Liver (tissue), 10 donors: ENCODE measurements at places on chromosomes 6 and 20. TPM values are rescaled to one million over a fixed set of nuclear protein-coding genes. Genes with fewer than 3 reads are reported as not detected.

Gene MYBL2
- 30.9 TPM for total RNA-seq

DNA sequence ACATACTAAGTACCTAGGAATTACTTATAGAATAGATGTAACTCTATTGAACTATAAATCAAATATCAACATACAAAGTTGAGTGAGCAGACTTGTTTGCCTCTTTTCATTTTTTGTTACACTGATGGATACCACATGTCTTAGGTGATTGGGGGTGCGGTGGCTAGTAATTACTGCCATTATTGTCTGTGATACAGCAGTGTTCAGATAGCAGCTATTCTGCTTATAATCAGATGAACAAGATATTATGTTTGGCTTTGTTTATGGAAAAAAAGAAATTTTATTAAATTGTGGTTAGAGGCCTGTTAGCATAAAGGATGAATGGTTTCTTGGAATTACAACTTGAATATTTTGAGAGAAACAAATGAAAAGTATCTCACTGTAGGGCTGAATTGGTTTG, 55.9 kb downstream of the KCNQ5 start:
- H3K4me3 ChIP-seq, result no peak overlapping the region
- no peaks in the 10 kb centered on the region for H3K36me3 ChIP-seq
- no peak overlapping the region for H3K27ac ChIP-seq

- no peaks in the 10 kb centered on the region for H3K4me1 ChIP-seq
- H3K27me3 ChIP-seq, result no peaks in the 10 kb centered on the region
- no peak overlapping the region for H3K4me3 ChIP-seq
- H3K27ac ChIP-seq, result no peak overlapping the region
Observed at GRCh38 chr6:105121981-105122380, 57.8 kb downstream of the POPDC3 start.

Gene PI3
- total RNA-seq, result not detected

Gene CDSN
- total RNA-seq, result not detected

- DNase-seq, result no peak
- H3K4me3 ChIP-seq, result no peak overlapping the region
Observed at GRCh38 chr6:150366118-150366778, 2.6 kb upstream of the IYD start.

DNA sequence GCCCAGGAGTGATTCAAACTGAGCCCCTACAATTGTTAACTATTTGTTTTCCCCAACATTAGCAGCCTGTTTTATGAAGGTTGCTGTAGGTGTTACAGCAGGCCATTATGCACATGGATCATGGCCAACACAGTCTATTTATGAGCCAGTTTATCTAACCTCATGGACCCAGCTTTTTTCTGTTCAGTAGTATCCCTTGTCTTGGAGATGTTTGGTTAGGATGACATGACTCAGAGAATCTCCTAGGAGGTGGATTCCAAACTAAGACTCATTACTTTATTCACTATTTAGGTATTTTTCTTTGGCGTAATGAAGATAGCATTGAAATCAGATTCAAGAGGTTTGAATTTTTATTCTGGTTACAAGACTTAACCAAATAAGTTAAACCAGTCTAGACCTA, 62.8 kb upstream of the TFB1M start:
- no peak overlapping the region for H3K4me3 ChIP-seq
- H3K4me1 ChIP-seq, result no peaks in the 10 kb centered on the region
- H3K27me3 ChIP-seq, result no peaks in the 10 kb centered on the region
- DNase-seq, result no peak
- no peak overlapping the region for H3K27ac ChIP-seq
- H3K36me3 ChIP-seq, result no peaks in the 10 kb centered on the region

DNA sequence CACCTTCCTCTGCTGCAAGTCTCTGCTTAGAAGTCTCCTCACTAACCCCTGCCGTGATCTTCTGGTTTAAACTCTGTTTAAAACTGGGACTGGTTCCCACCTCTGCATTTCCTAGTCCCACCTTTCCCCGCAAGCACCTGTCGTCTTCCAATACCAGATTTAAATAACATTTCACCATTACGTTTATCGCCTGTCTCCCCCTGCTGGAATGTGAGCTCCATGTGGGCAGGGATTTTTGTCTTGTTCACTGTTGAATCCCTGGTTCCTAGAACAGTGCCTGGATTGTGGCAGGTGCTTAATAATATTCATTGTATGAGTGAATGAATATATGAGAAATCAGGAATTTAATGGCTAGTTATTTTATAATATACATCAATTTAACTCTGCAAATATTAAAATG, 2.7 kb downstream of the GUCA1A start:
- no peaks in the 10 kb centered on the region for H3K4me1 ChIP-seq
- H3K4me3 ChIP-seq, result no peak overlapping the region
- no peaks in the 10 kb centered on the region for H3K27me3 ChIP-seq
- H3K36me3 ChIP-seq, result no peaks in the 10 kb centered on the region
- no peak for DNase-seq

DNA sequence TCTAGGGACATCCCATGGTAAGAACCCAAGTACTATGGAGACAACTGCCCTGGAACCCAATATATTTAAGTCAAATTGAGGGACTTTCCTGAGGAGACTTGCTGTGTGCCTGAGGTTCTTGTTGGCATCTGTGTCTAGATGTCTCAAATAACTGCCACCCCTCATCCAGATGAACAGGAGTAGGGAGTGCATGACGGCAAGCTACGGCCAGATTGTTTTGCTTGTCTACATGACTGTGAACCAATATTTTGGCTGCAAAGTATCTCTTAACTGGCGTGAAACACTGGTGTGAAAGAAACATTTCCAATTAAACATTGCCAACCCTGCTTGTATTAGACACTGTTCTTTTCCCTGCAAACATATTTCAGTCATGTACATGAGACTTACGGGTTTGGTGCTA, 52.4 kb upstream of the SIM1 start:
- peaks cover under 1% of the 10 kb centered on the region for H3K36me3 ChIP-seq
- H3K27ac ChIP-seq, result no peak overlapping the region
- no peak overlapping the region for H3K4me3 ChIP-seq
- peaks cover 8% of the 10 kb centered on the region for H3K4me1 ChIP-seq
- H3K27me3 ChIP-seq, result no peaks in the 10 kb centered on the region

Gene CST3
- 364 TPM for total RNA-seq

- no peaks in the 10 kb centered on the region for H3K4me1 ChIP-seq
Observed at GRCh38 chr6:8321671-8322404, 113.5 kb downstream of the SLC35B3 start.

Gene RPP21
- total RNA-seq, result 9.3 TPM

DNA sequence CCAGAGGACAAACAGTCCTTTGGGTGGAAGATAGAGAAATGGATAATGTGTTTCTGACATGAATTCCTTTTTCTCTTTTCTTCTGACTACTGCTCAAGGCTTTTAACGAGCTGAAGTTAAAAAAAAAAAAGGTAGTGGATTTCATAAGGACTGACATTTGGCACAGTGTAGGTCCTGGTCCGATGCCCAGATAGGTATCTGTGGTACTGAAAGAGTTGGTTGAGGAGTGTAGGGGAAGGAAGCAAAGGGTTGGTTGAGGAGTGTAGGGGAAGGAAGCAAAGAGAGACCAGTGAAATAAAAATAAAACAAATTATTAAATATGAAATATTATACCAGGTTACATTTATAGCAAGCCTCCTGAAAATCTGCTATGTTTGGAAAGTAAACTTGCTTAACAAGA, 11.8 kb downstream of the UTRN start:
- peaks cover 28% of the 10 kb centered on the region for H3K4me1 ChIP-seq
- DNase-seq, result no peak
- no peaks in the 10 kb centered on the region for H3K27me3 ChIP-seq
- H3K27ac ChIP-seq, result peak overlapping the region; percentile 69

DNA sequence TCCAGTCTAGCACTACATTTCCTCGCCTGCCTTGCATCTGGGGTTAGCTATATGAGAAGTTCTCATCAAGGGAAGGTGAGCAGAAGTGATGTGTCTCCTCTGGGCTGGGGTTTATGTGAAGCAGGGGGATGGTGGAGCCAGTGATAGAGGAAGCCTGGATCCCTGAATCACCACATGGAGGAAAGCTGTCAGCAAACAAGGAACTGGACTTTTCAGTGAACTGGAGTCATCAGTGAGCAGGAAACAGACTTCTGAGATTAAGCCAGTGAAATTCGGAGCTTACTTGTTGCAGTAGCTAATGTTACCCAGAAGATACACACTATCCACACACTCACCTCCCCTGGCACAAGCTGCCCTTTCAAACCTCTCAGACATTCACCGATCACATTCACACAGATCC, 13.4 kb upstream of the TOX2 start:
- no peak overlapping the region for H3K4me3 ChIP-seq
- H3K27me3 ChIP-seq, result no peaks in the 10 kb centered on the region
- DNase-seq, result no peak
- H3K4me1 ChIP-seq, result peaks cover 28% of the 10 kb centered on the region
- no peak overlapping the region for H3K27ac ChIP-seq

DNA sequence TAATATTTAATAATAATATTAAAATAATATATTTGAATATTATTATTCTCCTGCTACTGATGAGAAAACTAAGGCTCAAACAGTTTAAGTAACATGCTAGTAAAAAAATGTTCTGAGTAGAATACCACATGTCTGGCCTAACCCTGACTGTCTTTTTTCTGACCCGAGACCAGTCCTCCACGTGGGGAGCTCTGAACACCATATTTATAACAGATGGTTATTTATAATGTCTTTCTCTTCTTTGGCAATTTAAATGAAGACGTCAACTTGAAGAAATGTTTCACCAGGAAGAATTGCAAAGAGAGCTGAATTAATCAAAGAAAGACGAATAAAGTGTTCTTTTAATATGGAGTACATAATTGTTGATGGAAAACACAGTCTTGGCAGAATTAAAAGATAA, 82.0 kb downstream of the SLC22A3 start:
- peaks cover 18% of the 10 kb centered on the region for H3K4me1 ChIP-seq
- H3K36me3 ChIP-seq, result no peaks in the 10 kb centered on the region
- no peak overlapping the region for H3K4me3 ChIP-seq
- no peak for DNase-seq

GRCh38 chr20:62027116-62027515, 38.6 kb downstream of the TAF4 start:
- no peaks in the 10 kb centered on the region for H3K36me3 ChIP-seq
- DNase-seq, result no peak
- no peak overlapping the region for H3K4me3 ChIP-seq
- H3K4me1 ChIP-seq, result peaks cover 62% of the 10 kb centered on the region
- no peaks in the 10 kb centered on the region for H3K27me3 ChIP-seq
- H3K27ac ChIP-seq, result no peak overlapping the region

Gene RAD21L1
- not detected for total RNA-seq

- no peaks in the 10 kb centered on the region for H3K36me3 ChIP-seq
- no peaks in the 10 kb centered on the region for H3K27me3 ChIP-seq
- DNase-seq, result no peak
- H3K27ac ChIP-seq, result no peak overlapping the region
Observed at GRCh38 chr6:4644996-4645395, 131.2 kb upstream of the CDYL start.

DNA sequence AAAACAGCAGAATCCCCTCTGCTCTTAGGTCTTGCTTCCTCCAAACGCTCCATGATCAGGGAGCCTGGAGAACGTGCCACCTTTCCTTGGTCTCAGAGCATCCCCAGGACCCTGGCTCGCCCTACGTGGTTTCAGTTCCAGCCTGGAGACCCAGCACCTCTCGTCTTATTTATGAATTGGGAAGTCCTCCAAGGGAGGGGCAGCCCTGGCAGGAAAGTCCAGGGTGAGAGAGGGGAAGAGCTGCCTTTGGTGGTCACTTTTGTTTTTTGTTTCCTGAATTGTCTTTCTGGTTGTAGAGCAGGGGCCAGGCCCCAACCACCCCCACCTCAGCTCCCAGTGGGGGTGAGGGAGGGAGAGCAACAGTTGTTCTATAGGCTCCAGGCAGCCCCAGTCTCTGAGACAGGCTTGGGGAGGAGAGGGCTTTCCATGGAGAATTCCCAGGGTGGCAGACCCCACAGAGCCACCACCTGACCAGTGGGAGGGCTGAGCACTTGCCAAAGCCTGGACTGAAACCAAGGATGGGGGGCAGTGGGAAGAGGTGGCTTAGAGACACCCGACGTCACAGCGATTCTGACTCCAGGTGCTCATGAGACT, 88.8 kb downstream of the PRND start:
- no peaks in the 10 kb centered on the region for H3K36me3 ChIP-seq
- no peak overlapping the region for H3K4me3 ChIP-seq
- H3K27me3 ChIP-seq, result no peaks in the 10 kb centered on the region
- H3K4me1 ChIP-seq, result peaks cover 2% of the 10 kb centered on the region
- H3K27ac ChIP-seq, result peak overlapping the region; percentile 34

- no peak overlapping the region for H3K27ac ChIP-seq
- H3K36me3 ChIP-seq, result no peaks in the 10 kb centered on the region
- H3K4me3 ChIP-seq, result no peak overlapping the region
- H3K4me1 ChIP-seq, result no peaks in the 10 kb centered on the region
Observed at GRCh38 chr20:46276531-46276930, 31.8 kb downstream of the CDH22 start.

GRCh38 chr6:33073431-33073871, at the start of gene HLA-DPA1:
TSS of gene HLA-DPA1 (minus strand) at chr6:33073649.
- no peaks in the 10 kb centered on the region for H3K27me3 ChIP-seq
- H3K36me3 ChIP-seq, result peaks cover under 1% of the 10 kb centered on the region
- DNase-seq, result no peak
- no peaks in the 10 kb centered on the region for H3K4me1 ChIP-seq
- H3K4me3 ChIP-seq, result peak within 1 kb of the TSS; percentile 34

DNA sequence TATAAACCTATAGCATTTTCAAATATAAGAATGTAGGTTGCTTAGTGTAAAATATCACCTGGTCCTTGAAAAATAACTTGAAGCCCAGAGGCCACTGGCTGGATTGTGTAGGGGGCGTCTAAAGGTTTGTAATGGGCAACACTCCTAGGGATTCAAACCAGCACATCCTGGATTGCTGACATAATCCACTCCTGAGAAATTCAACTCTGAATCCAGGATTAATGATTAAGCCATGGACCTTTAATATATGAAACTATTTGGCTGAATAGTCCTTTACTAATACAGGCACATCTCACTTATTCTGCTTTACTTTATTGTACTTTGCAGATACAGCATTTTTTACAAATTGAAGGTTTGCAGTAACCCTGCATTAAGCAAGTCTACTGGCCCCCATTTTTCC, 160.8 kb downstream of the UBE3D start:
- H3K27ac ChIP-seq, result no peak overlapping the region
- no peak for DNase-seq
- H3K4me3 ChIP-seq, result no peak overlapping the region

Gene MAP7
- 17.5 TPM for total RNA-seq

GRCh38 chr6:72464246-72464645, 157.6 kb upstream of the KCNQ5 start:
- H3K27ac ChIP-seq, result no peak overlapping the region
- no peak overlapping the region for H3K4me3 ChIP-seq
- no peak for DNase-seq
- H3K27me3 ChIP-seq, result peaks cover 3% of the 10 kb centered on the region

DNA sequence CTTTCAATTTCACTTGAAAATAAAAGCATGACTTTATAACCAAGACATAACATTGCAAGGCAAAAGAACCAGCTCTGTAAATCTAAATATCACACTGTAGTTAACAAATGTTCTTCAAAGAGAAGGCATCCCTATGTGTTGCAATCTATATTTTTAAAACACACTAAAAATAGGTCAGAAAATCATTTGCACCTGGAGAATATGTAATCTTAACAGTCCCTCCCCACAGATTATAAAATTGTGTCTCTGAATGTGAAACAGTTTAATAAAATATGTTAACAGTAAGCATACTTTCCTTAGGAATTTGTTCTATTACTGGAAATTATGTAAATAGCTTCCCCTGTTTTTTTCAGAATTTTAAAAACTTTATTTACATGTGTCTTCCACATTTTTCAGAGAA, 351.9 kb downstream of the COL12A1 start:
- no peak overlapping the region for H3K4me3 ChIP-seq
- H3K27me3 ChIP-seq, result no peaks in the 10 kb centered on the region
- no peaks in the 10 kb centered on the region for H3K36me3 ChIP-seq
- DNase-seq, result no peak

Gene ENPP3
- 6.1 TPM for total RNA-seq
